ENCODE measurements at places on chromosomes 12 and 14. TPM values are rescaled to one million over a fixed set of nuclear protein-coding genes. Genes with fewer than 3 reads are reported as not detected.

DNA sequence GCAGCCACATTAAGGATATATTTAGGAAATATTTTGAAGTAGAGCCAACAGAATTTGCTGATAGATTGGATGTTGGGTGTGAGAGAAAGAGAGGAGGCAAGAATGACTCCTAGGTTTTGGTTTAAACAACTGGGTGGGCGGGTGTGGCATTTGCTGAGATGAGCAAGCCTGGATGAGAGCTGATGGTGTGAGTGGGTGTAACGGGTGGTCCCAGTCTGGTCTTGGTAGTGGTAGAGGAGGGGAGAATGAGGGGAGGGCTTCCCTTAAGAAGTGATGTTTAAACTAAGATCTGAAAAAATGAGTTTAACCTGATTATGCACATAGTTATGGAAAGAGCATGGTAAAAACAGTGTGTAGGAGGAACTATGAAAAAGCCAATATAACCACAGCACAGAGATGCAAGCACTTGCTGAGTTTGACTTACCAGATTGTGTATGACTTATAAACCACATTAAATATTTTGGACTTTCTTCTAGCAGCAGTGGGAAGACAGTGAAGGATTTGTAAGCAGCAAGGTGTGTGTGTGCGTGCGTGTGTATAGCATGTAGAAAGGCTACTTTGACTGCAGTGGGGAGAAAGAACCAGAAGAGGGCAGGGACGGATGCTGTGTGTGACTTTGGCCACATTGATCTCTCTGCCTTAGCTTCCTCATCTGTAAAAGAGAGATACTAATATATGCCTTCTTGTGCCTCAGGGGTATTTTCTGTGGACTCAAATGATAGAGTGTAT, 139.7 kb downstream of the PRIMA1 start:
- DNase-seq, result no peak
- H3K4me1 ChIP-seq, result no peaks in the 10 kb centered on the region
- no peak overlapping the region for H3K27ac ChIP-seq
- H3K36me3 ChIP-seq, result no peaks in the 10 kb centered on the region
- H3K27me3 ChIP-seq, result no peaks in the 10 kb centered on the region
- no peak overlapping the region for H3K4me3 ChIP-seq

The AGAP2 gene
- total RNA-seq, result 4.0 TPM

DNA sequence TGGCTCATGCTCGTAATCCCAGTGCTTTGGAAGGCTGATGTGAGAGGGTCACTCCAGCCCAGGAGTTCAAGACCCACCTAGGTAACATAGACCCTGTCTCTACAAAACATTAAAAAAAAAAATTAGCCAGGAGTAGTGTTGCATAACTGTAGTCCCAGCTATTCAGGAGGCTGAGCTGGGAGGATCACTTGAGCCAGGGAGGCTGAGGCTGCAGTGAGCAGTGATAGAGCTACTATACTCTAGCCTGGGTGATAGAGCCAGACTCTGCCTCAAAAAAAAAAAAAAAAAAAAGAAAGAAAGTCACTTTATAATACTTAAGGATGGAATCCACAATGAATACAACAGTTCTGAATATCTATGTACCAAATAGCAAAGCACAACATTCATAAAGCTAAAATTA, 10.2 kb upstream of the SLC10A1 start:
- H3K27me3 ChIP-seq, result no peaks in the 10 kb centered on the region
- no peak overlapping the region for H3K4me3 ChIP-seq
- no peak for DNase-seq
- H3K36me3 ChIP-seq, result no peaks in the 10 kb centered on the region

The RNASE1 gene
- 636 TPM for total RNA-seq

- H3K36me3 ChIP-seq, result no peaks in the 10 kb centered on the region
- H3K27ac ChIP-seq, result no peak overlapping the region
- DNase-seq, result no peak
These were observed 415.4 kb downstream of the RAD51B start for GRCh38 chr14:68235011-68235410.

The INHBE gene
- total RNA-seq, result 0.11 TPM

- H3K4me3 ChIP-seq, result peak within 1 kb of the TSS; percentile 22
- no peak within 1 kb of the TSS for H3K27ac ChIP-seq
- peak; percentile 42 for DNase-seq
- peaks cover 18% of the 10 kb centered on the region for H3K27me3 ChIP-seq
- H3K36me3 ChIP-seq, result no peaks in the 10 kb centered on the region
These were observed at the start of gene SPTB for GRCh38 chr14:64879635-64880220. TSS of gene SPTB (minus strand) at chr14:64879907. CDS start at chr14:64823094, 56,813 bp downstream.

The PARP11 gene
- 20.3 TPM for total RNA-seq

The GPX2 gene
- total RNA-seq, result not detected

DNA sequence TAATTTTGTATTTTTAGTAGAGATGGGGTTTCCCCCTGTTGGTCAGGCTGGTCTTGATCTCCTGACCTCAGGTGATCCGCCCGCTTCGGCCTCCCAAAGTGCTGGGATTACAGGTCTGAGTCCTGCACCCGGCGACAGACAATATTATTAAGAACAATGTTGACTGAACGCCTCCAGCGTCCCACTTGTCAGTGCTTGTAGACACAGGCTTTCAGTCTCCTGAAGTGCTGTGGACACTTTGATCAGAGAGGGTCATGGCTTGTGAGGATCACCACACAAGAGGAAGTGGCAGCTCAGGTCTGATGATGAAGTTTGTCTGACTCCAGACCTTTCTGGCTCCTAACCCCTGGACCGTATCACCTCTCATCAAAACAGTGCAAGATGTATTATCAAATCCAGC, 114.6 kb downstream of the CHST11 start:
- H3K27me3 ChIP-seq, result no peaks in the 10 kb centered on the region
- no peaks in the 10 kb centered on the region for H3K36me3 ChIP-seq
- H3K27ac ChIP-seq, result no peak overlapping the region
- H3K4me3 ChIP-seq, result no peak overlapping the region
- peaks cover 5% of the 10 kb centered on the region for H3K4me1 ChIP-seq

DNA sequence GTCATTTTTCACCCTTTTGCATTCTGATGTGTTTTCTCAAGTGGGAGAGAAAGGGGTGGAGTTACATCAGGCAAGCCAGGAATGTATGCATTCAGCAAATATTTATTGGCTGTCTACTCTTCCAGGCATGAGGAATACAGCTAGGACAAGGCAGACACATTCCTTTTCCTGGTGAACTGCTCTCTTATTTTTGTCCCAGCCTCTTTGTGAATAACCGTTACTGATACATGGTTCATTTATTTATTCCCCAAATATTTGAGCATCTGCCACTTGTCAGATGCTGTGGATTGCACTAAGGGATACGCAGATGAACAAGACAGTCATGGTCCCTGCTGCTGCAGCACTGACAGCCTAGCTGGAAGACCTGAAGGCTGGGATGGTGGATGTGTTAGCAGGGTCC, 6.1 kb downstream of the PELI2 start:
- no peak overlapping the region for H3K4me3 ChIP-seq
- no peaks in the 10 kb centered on the region for H3K36me3 ChIP-seq
- DNase-seq, result no peak
- H3K27ac ChIP-seq, result no peak overlapping the region
- H3K27me3 ChIP-seq, result no peaks in the 10 kb centered on the region
- no peaks in the 10 kb centered on the region for H3K4me1 ChIP-seq

DNA sequence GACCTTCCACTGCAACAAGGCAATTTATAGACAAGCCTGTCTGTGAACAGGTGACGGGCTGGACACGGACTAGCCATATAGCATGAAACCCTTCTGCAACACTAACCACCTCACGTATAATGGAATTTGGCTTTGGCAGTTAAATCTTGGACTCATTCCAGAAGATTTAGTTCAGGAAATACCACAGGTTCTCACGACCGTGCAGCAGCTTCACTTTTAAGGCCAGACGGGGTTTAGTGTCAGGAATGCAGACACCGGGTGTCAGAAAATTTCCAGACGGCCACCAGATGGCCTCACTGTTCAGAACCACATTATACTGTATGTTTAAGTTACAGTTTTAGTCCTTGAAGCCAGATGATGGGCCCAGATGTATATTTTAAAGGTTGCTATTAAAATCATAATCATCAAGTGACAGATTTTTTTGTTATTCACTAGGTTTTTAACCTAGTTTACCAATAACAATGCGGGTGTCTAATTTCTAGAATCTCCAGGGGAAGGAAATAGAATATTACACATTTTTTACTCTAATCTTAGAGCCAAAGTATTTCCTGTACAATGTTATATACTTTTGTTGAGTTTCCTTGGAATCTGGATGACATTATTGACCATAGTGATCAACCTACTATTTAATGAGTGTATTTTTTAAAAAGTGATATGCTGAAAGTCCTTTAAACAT, 90.5 kb upstream of the TMPO start:
- no peaks in the 10 kb centered on the region for H3K27me3 ChIP-seq
- H3K4me1 ChIP-seq, result no peaks in the 10 kb centered on the region
- H3K4me3 ChIP-seq, result no peak overlapping the region
- no peaks in the 10 kb centered on the region for H3K36me3 ChIP-seq
- H3K27ac ChIP-seq, result no peak overlapping the region

GRCh38 chr14:69614592-69614991, 3.2 kb downstream of the SUSD6 start:
- H3K27me3 ChIP-seq, result no peaks in the 10 kb centered on the region
- H3K36me3 ChIP-seq, result no peaks in the 10 kb centered on the region
- no peak for DNase-seq
- H3K4me3 ChIP-seq, result peak overlapping the region; percentile 90

- H3K4me1 ChIP-seq, result no peaks in the 10 kb centered on the region
- H3K27ac ChIP-seq, result no peak overlapping the region
- H3K36me3 ChIP-seq, result no peaks in the 10 kb centered on the region
- H3K27me3 ChIP-seq, result no peaks in the 10 kb centered on the region
These were observed 447.5 kb downstream of the GXYLT1 start for GRCh38 chr12:41697161-41697560.

The TRIM9 gene
- 3.9 TPM for total RNA-seq

GRCh38 chr12:57456145-57456700, 1.1 kb downstream of the INHBE start:
- H3K27ac ChIP-seq, result no peak overlapping the region
- no peak overlapping the region for H3K4me3 ChIP-seq
- H3K27me3 ChIP-seq, result no peaks in the 10 kb centered on the region
- no peaks in the 10 kb centered on the region for H3K36me3 ChIP-seq
- no peak for DNase-seq

- no peak overlapping the region for H3K4me3 ChIP-seq
- no peaks in the 10 kb centered on the region for H3K27me3 ChIP-seq
- no peaks in the 10 kb centered on the region for H3K4me1 ChIP-seq
- DNase-seq, result no peak
These were observed 183.1 kb upstream of the FBXO33 start for GRCh38 chr14:39615352-39615751.

GRCh38 chr12:12182703-12183365, 84.0 kb downstream of the LRP6 start:
- H3K36me3 ChIP-seq, result no peaks in the 10 kb centered on the region
- no peak for DNase-seq
- no peak overlapping the region for H3K27ac ChIP-seq
- H3K27me3 ChIP-seq, result no peaks in the 10 kb centered on the region
- peaks cover 6% of the 10 kb centered on the region for H3K4me1 ChIP-seq

The RNASE3 gene
- not detected for total RNA-seq

- no peak overlapping the region for H3K27ac ChIP-seq
- H3K36me3 ChIP-seq, result no peaks in the 10 kb centered on the region
These were observed 148.2 kb downstream of the SLC41A2 start for GRCh38 chr12:104809706-104810385.

The CLEC1B gene
- total RNA-seq, result not detected
